ENCODE measurements at places on chromosomes 12 and 14.

DNA sequence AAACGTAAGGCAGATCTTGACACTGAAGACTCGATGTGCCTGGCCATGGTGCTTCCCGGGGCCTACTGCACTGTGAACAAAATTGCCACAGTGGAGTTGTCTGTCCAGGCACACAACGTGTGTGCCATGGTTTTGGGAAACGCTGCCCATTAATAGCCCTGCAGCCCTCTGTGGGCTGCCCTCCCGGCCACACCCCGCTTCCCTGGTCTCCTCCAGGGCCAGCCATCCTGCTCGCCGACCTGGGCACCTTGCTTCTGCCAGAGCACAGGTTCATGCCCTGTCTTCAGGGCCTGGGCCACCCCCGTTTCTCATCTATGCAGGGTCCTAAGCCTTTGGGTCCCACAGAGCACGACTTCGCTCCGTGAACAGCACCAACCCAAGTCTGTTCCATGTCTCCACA is 18.9 kb downstream of the MEG3 start:
- no peak for DNase-seq

DNA sequence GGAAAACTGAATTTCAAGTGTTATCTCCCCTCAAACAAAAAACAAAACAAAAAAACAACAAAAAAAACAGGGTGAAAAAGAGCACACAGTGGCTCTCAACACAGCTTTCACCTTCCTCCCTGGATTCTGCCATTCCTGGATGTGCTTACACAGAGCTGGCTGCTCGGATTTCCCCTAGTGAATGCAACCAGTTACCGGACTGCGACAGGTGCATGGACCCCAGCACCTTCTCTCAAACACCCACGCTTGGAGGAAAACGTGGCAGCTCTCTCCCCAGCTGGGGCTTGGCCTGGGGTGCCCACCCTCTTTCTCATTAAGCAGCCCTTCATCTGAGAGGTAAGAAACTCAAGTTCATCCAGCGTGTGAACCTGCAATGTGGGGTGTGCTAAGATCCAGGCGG is 33.5 kb upstream of the DICER1 start:
- DNase-seq: no peak

DNA sequence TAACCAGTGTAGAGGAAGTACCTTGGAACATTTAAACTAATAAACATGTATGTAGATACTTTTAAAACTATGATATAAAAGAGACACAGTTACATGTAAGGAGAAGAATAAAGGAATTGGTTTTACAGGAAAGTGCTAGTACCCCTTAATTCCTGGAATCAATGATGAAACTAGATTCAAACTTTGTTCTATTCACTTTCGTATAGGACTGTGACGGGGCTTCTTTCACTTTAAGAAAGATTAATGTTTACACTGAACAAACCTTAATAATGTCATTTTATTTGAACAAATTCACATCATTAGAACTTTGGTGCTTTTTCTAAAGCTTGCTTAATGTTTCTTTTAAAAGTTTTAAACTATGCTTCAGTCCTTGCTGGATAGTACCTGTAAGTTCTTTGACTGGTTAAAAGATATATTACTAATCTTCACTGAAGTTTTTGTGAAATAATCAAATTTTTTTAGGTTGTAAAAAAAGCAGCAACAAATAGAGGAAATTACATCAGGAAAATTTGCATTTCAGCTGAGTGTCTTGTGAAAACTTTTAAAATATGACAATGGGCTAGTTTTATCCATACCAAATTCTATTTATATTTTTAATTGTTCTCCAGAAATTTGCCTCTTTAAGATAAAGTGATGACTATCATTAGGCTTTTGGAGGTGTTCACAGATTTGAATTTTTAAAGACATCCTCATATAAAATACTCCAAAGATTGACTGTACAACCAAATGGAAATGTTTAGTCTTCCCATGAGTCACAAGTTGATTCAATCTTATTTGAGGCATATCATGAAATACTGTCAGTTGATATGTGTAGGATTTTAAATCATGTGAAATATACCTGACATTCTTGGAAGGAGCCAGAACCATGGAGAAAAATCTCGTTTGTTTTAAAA is 36.2 kb downstream of the PAPOLA start:
- DNase-seq: no peak

DNA sequence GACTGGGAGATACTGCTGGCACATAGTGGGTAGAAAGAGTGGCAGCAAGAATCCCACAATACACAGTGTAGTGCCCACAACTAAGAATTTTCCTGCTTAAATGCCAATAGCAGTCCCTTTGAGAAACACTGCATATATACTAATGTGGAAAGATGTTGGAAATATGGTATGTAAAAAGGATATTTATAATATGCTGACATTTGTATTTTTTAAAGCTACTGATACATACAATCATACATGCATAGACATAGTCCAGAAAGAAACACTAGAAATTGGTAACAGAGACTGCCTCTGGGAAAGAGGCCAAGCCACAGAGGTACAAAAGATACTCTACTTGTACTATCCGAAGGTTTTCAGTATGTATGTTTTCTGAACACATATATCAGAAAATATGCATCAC is 30.3 kb downstream of the TRIP11 start:
- DNase-seq: no peak

DNA sequence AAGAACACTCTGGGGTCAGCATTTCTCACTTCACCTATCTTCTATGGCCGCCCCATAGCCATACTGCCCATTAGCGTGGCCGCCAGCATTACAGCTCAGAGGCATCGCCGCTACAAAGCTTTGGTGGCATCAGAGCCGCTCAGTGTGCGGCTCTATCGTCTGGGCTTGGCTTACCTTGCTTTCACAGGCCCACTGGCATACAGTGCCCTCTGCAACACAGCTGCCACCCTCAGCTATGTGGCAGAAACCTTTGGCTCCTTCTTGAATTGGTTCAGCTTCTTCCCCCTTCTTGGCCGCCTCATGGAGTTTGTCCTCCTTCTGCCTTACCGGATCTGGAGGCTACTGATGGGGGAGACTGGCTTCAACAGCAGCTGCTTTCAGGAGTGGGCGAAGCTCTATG is 2.6 kb downstream of the DNAJC22 start:
- no peak for DNase-seq

DNA sequence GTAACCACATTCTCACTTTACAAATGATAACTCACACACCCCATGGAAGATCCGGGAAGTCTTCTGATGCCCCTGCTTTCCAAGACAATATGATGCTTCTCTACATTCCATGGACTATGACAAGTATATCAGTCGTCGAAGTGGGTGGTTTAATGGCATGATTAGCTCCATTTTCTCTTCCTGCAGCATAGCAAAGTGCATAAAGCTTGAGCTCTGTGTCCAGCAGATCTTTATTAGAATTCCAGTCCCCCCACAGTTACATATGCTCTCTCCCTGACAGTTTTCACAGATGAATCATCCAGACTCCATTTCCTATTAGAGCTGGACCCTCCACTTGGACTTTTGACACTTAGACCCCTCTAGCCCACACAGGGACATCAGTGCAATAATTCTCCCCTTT is 174.9 kb downstream of the BCAT1 start:
- no peak for DNase-seq

GRCh38 chr12:19833775-19834501 is 394.6 kb downstream of the AEBP2 start:
- no peak for DNase-seq

DNA sequence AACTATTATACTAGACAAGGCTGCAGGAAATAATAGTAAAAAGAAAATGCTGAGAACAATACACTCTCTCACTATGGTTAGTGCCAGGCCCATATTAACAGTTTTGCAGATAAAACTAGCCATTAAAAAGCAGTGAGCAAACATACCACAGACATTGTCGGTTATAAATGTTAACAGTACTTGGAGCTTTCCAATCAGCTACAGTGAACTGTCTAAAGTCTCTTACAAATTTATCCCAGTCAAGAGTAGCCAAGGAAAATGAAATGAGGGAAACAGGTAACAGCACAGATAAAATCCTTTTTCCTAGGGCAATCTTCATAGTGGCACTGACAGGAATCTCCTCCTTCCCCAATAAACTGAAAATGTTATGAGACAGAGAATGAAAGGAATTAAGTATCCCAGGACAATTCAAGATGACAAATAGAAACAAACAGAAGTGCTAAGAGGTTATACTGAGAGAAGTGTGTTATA is 30.8 kb downstream of the PAWR start:
- no peak for DNase-seq

DNA sequence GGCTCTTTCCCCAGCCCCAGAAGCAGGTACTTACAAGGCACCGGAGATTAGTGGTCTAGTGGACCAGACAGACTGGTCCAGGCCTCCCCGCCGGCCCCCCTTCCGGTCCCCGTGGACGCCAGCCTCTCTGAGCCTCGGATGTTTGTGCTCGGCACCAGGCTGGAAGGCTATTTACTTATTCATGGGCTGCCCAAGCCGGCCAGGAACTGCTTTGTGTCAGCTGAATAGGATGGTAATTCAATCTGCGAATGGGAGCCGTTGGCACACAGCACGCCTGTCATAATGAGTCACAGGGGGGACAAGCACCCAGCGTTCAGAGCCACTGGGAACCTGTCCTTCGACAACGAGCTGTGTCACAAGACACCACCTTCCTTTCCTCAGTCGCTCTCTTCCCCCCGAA is 82.3 kb downstream of the RIMBP2 start:
- DNase-seq: no peak

All from hindlimb muscle (tissue), 1 donor.